A172 (cell line): ENCODE measurements at places on chromosomes 1 and 21.
A peak's percentile ranks its signal among the peaks of the same experiment; 100 is the strongest.

- no peak for DNase-seq
Observed at GRCh38 chr1:168164771-168165170, 14.0 kb upstream of the TIPRL start.

DNA sequence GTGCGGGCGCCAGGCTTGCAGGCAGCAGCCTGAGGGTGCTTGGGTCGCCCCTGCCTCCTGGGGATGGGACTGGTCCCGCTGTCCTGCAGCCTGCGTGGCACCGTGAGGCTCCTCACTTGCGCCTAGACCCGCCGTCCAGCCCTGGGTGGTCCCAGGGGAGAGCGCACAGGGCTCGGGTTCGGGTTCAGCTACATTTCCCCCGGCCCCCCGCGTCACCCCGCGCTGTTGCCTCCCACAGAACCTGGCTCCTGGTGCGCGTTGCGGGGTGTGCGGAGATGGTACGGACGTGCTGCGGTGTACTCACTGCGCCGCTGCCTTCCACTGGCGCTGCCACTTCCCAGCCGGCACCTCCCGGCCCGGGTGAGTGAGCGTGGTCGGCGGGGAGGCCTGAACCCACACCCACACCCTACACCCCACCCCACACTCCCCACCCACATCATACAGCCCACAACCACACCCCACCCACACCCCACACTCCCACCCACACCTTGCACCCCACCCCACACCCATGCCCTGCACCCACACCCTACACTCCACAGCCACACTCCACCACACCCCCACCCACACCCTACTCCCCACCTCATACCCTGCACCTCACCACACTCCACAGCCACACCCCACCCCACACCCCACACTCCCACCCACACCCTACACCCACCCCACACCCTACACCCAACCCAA lies 6.2 kb upstream of the PFKL start:
- DNase-seq = no peak

DNA sequence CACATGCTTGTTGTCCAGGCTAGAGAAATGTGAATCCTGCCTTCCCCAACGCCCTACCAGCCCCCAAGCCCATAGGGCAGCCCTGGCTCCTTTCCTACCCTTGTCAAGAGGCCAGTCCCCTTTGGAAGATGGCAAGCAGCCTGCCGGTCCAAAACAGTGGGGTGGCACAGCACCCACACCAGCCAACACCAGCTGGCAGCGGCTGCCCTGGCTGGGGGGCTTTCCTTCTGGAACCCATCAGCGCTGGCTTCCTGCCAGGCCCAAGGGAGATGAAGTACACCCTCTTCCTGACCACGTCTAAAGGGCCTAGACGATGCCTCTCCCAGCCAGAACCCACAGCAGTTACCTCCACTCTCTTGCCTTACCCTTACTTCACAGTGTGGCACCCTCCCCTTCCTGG lies 24.2 kb downstream of the KCNN3 start:
- no peak for DNase-seq

- no peak for DNase-seq
Observed at GRCh38 chr1:3914911-3915310, 14.8 kb upstream of the C1orf174 start.

DNA sequence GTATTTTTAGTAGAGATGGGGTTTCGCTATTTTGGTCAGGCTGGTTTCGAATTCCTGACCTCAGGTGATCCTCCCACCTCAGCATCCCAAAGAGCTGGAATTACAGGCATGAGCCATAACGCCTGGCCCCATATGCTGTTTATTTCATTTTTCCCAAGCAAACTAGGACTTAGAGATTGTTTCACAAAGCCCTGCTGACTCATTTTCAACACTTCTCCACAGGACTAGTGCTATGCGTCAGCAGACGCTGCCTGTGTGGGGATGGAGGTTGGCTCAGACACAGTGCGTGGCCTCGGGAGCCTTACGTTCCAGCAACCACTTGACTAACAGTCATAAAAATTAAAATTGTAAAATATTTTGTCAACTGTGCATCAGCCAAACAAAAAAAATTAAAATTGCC lies 22.7 kb downstream of the PKNOX1 start:
- DNase-seq = peak; percentile 89

GRCh38 chr1:87981386-87981785 lies 652.7 kb downstream of the LMO4 start:
- DNase-seq = no peak

DNA sequence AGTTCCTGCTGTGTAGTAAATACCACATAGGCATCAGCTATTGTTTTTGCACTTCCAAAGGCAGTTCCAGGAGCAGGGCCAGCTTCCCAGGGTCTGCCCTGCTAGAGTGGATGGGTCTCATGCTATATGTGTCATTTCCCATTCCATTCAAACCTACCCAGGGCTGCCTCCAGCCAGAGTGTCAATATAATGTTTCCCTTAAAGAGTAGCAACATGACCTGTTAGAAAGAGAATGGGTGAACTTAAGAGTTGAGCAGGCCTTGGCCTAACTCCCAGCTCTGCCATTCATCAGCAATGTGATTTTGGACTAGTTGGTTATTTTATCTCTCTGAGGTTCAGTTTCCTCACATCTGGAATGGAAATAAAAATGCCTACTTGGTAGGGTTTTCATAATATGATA lies 44.9 kb downstream of the RAB3B start:
- DNase-seq = no peak

DNA sequence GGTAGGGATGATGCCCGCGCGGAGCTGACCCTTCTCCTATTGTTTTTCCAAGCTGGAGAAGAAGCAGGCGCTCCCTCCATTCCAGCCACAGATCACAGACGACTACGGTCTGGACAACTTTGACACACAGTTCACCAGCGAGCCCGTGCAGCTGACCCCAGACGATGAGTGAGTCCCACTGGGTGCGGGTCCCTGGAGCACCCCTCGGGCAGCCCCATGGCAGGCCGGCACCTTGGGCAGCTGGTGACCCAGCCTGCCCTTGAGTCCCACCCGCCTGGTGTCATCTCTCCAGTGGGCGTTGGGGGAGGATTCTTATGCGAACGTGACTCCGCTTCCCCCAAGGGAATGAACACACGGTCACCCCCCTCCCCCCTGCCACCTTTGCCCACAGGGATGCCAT lies 10.0 kb downstream of the FAAP20 start:
- no peak for DNase-seq

DNA sequence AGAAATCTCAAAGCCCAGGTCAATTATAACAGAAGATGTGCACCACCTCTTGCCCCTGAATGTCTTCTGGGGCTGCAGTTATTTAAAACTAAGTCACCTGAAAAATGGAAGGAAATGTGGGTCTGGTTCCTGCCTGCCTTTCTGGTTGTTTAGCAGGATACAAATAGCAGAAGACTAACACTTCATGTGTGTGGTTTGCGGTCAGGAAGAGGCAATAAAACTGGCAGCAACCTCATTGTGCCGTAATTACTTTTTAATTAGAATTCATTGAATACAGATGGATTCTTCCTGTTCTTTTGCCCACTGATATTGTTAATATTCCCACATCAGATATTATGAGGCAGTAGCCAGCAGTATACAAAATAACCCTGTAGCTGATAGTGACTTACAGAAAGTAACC lies 345.7 kb downstream of the ZNF326 start:
- DNase-seq = no peak

- no peak for DNase-seq
Observed at GRCh38 chr1:117561071-117561470, 44.8 kb upstream of the TENT5C start.

DNA sequence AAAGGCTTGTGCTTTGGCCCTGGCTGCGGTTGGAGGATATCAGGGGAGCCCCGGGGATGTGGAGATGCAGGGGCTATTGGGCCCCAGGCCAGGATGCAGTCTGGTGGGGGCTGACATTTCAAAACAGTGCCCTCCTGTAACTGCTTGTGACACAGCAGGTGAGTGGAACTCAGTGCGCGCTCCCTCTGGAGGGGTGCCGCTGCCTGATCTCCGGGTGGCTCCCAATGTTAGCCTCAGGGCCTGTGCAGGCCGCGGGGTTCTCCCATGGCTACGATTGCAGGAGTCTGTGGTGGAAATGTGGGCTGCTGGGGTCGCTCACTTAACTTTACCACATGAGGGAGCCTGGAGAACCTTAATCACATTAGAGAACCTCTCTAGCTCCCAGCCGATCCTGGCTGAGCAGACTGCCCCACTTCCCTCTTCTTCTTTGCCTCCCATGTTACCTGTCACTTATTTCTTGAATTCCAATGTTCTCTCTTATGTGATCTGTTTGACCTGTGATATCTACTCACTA lies 163.2 kb downstream of the FMN2 start:
- DNase-seq = no peak

DNA sequence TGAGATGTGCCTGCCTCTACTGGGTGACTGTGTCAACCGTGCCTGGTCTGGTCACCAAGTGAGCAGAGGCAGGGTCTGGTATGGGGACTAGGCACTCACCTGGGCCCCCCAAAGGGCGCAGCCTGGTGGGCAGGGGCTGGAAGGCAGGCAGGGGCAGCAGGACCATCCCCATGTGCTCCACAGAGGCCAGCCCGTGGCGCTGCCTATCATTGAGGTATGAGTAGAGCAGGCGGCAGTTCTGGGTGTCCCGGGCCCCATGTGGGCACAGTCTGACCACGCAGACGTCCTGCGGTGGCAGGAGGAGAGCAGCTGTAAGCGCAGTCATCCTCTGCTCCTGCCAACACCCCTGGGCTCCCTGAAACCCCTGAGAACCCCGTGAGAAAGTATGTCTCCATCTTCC lies 23.7 kb downstream of the SPOCD1 start:
- no peak for DNase-seq

- no peak for DNase-seq
Observed at GRCh38 chr1:210751911-210752310, 382.0 kb downstream of the KCNH1 start.

DNA sequence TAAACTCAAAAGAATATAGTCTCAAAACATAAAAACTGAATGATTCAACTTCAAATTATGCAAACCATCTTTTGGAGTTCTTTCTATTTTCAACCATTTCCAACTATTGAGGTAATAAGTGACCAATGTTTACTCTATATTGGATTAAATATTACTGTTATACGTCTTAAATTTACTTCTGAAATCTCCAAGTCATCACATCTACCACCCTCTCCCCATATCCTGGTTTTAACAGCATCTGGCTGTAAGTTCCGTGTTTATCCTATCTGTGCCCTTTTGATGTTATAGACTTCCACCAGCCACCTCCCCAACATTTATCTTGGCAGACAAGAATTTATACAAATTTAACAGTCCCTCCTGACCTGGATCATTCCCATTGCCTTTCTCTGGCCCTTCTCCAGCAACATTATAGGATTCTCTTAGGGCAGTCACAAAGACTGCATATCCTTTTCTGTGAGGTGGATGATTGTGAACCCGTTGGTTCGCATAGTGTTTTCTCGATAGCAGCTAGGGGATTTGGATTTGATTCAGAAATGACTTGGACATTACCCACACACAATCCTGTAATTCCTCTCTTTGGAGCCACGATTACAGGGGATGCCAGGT lies 313.4 kb upstream of the FMN2 start:
- no peak for DNase-seq
